ENCODE measurements at places on chromosomes 11 and 22. TPM values are rescaled to one million over a fixed set of nuclear protein-coding genes. Genes with fewer than 3 reads are reported as not detected.

Gene UBQLN3
- total RNA-seq = not detected

Gene HORMAD2
- not detected for total RNA-seq

Gene EMID1
- total RNA-seq = 0.28 TPM

Gene MYBPC3
- 0.10 TPM for total RNA-seq

Gene LARGE1
- 4.4 TPM for total RNA-seq

Gene USP35
- total RNA-seq = 6.7 TPM

Gene RIMBP3C
- total RNA-seq = 0.23 TPM

Data from A549 treated with DMSO at 1 μM for 4 hours (cell line).